Activated naive CD8-positive, alpha-beta T cell treated with anti-CD3 and anti-CD28 coated beads, Interleukin-2, amount 50 U/mL, for 24 hours (primary cell): ENCODE measurements at places on chromosomes 16 and 17.

DNA sequence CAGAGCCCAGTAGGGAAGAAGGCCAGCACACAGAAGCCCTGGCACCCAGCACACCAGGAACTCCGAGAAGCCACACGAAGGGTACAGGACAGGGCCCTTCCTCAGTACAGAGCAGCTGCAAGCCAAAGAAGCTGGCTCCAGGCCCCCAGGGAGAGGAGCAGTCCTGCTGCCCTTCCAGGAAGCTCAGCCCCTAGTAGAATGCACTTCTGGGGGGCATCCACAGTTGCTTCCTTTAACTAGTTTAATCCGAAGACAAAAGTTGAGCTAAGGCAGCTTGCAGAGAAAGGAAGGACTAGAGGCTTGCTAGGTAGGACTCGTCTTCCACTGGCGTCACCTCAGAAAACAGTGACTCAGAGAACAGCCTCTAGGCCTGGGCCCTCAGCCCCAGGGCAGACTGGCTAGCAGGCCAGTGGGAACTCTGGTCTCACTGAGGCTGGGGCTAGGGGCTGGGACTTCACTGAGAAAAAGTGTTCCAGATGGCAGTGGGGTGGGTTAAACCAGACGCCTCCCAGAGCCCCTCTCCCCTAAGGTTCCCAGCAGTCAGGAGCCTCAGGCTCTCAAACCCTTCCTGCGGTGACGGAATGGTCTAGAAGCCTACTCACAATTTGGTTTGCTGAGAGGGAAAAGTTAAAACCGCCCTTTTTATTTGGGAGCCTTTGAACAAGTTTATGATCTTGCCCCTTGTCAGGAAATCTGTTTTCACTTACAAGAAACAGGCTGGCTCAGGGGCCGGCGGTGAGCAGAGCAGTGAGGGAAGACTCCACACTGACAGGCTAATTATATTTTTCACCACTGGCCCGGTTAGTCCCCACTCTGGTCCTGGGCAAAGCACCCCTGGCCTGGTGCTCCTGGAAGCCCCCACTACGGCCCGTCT, 41.4 kb downstream of the ACTG1 start:
- H3K4me3 ChIP-seq: no peak overlapping the region
- no peak overlapping the region for H3K27ac ChIP-seq
- DNase-seq: no peak
- H3K36me3 ChIP-seq: no peaks in the 10 kb centered on the region
- no peaks in the 10 kb centered on the region for H3K27me3 ChIP-seq
- no peaks in the 10 kb centered on the region for H3K4me1 ChIP-seq

DNA sequence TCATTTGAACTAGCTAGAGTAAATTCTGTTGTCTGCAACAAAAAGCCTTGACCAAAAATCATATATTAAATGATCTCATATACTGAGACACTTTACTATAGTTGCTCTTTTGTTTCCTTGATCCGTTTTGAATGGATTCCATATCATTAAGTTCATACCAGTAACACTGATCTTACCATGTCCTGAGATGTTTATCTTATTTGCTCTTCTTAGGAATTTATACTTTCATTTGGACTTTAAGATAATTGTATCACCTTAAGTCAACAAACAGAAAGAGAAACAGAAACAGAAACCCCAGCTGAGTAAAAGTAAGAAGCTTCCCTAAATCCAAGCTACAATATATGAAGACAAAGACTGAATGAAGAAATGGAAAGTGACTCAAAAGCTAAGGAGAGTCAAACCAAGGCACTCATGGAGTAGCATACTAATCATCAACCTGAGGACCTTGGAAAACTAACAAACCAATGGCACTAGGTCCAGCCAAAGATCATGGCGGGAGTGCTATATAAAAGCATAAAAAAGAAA, 106.5 kb upstream of the COX10 start:
- no peaks in the 10 kb centered on the region for H3K36me3 ChIP-seq
- DNase-seq: no peak
- H3K4me3 ChIP-seq: no peak overlapping the region
- H3K4me1 ChIP-seq: peaks cover 6% of the 10 kb centered on the region
- no peak overlapping the region for H3K27ac ChIP-seq
- no peaks in the 10 kb centered on the region for H3K27me3 ChIP-seq

DNA sequence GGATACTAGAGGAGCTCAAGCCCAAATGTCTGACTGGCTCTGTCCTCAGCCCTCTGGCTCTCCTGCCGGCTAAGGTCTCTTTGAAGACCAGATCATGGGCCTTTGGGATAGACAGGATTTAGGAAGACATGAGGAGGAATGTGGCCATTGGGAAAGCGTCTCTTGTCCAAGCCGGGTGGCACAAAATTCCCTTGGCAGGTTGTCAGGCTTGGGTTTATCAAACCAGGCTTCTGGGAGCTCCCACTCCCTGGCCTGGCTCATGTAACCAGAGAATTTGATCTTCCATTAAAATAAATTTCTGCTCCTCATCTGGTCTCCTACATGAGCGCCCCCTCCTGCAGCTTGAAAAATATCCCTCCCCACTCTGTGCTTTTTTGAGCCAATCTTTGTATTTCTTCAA, 71.1 kb downstream of the IRX3 start:
- no peak for DNase-seq
- peaks cover 3% of the 10 kb centered on the region for H3K27me3 ChIP-seq
- no peak overlapping the region for H3K27ac ChIP-seq
- H3K4me1 ChIP-seq: no peaks in the 10 kb centered on the region
- H3K36me3 ChIP-seq: no peaks in the 10 kb centered on the region

DNA sequence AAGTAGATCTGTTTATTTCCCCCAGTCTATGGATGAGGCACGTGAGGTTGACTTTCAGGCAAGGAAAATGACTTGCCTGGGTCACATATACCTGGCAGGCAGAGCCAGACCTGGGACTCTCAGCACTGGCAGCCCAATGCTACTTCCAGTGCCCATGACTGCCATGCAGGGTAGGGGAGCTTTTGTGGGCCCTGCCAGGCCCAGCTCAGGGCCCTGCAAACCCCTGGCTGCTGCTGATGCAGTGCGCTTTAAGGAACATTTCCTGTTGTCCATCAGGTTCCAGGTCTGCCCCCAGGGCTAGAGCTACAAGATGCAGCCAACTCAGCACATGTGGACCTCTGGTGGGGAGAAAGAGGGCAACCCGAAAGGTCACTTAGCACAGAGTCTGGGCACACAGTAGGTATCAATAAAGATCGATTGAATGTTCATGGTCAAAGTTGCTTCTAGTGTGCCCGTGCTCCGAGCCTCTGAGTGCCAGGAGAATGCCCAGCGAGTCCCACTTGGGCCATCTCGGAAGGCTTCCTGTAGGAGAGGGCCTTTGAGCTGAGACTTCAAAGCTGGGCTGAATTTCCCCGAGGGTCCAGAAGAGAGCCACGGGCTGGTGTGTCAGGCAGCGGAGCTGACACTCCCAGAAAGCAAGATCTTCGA, 513 bp upstream of the TBX21 start:
- DNase-seq: no peak
- H3K27ac ChIP-seq: peak overlapping the region; percentile 86
- peaks cover 78% of the 10 kb centered on the region for H3K4me1 ChIP-seq
- H3K27me3 ChIP-seq: no peaks in the 10 kb centered on the region
- H3K36me3 ChIP-seq: peaks cover 35% of the 10 kb centered on the region
